ENCODE measurements at places on chromosomes 2 and 18. TPM values are rescaled to one million over a fixed set of nuclear protein-coding genes. Genes with fewer than 3 reads are reported as not detected.

RIF1 gene
- total RNA-seq: 66.7 TPM

DNA sequence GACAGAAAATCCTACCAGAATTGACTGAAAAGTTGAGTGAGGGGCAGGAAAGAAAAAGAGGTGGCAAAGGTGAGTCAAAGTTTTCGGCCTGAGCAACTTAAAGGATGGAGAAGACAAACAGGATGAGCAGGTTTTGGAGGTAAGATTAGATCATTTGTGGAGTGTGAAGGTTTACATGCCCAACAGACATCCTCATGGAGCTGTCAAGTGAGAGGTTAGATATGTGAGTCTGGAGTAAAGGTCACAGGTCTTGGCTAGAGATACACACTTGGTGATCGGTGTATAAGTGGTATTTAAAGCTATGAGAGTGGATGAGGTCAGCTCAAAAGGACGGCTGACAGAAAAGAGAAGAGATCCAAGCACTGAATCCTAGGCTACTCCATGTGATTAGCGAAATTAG, 11.1 kb upstream of the MYL12A start:
- no peak for DNase-seq

DNA sequence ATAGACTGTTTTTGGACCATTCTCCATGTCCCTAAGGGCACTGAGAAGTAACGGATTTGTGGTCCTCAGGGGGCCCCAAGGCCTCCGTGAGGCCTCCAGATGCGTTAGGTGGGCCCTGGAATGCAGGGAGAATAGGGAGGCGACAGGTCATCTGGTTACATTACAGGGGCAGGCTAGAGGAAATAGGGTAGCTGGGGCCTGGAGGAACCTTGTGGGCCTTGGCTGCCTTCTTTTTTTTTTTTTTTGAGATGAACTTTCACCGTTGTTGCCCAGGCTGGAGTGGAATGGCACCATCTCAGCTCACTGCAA, 28.9 kb downstream of the ZFP36L2 start:
- peak; percentile 54 for DNase-seq

DNA sequence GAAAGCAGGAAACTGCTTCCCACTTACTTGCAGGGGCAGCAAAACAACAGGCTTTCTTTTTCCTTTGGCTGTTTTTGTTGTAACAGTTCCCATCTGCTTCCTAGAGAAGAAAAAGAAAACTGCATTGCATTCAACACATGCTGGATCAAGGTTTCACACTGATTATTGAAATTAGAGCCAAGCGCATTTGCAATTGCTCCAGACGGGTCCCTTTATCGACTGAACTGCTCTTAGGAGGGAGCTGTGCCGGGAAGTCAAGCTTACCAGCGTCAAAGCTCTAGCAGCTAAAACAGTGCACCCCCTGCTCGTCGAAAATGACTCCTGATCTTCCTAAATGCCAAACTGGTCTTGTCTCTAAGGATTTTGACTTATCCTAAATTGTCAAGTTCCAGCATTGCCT, 164.0 kb upstream of the SESTD1 start:
- DNase-seq: peak; percentile 65

- DNase-seq: no peak
Measured at GRCh38 chr2:73893764-73894474, 1.1 kb downstream of the ACTG2 start.

DNA sequence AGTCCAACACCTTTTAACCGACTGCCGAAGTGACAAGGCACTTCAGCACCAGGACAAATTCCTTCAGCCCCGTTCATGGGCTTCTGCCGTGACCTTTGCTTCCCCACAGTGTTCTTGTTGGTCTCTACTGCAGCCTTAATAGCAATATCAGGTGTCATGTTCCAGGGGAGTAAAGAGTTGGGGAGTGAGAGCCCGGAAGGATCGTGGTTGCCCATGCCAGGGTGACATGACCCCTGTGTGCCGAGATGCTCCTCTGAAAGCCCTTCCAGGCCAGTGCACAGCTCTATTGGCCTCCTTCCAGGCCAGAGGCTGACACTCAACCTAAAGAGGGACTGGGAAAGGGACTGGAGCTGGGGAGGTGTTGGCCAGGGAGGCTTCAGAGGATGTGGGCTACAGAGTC, 279.2 kb downstream of the CYRIA start:
- DNase-seq: no peak
